ENCODE measurements at places on chromosomes 12 and 14. TPM values are rescaled to one million over a fixed set of nuclear protein-coding genes. Genes with fewer than 3 reads are reported as not detected.

SLC17A8 gene
- not detected for total RNA-seq

LRTM2 gene
- not detected for total RNA-seq

CLEC2A gene
- total RNA-seq = not detected

BIN2 gene
- 0.42 TPM for total RNA-seq

RPS6KA5 gene
- 3.8 TPM for total RNA-seq

CAPZA3 gene
- not detected for total RNA-seq

FOXA1 gene
- total RNA-seq = 191 TPM

DLK1 gene
- not detected for total RNA-seq

ACACB gene
- 4.8 TPM for total RNA-seq

RTL1 gene
- total RNA-seq = not detected

TAS2R9 gene
- total RNA-seq = not detected

DNA sequence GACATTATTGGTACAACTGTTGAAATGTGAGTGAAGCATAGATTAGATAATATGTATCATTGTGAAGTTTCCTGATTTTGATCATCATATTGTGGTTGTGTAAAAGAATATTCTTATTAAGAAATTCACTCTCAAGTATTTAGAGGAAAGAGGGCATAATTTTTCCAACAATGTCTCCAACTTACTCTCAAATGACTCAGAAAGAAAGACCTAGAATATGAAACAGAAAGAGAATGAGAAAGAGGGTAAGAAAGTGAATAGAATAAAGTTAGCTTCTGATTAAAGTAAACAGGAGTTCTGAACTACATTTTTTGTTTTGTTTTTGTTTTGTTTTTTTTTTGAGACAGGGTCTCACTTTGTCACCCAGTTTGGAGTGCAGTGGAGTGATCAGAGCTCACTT, 123.0 kb downstream of the CPNE8 start:
- DNase-seq = no peak

GRCh38 chr12:52796839-52797528, 1.1 kb upstream of the KRT3 start:
- DNase-seq = no peak

DNA sequence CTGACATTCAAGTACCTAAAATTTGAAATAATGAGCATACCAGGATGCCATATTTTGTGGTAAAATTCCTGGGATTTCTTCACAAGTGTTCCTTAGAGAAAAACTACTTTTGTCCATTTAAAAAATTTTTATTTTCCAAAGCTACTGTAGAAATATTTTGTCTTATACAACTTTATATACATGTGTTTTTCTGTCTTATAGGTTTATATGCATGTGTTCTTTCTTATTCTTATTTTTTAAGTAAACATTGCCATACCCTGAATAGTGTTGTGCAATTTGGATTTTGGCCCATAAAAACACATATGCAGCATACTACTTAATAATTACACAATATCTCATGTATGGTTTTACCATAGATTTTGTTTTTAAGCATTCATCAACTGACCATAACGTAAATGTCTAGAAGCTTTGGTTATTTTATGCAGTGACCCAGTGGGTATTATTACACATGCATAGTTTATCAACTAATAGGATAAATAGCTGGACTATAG, 1107.4 kb upstream of the SEL1L start:
- no peak for DNase-seq

DNA sequence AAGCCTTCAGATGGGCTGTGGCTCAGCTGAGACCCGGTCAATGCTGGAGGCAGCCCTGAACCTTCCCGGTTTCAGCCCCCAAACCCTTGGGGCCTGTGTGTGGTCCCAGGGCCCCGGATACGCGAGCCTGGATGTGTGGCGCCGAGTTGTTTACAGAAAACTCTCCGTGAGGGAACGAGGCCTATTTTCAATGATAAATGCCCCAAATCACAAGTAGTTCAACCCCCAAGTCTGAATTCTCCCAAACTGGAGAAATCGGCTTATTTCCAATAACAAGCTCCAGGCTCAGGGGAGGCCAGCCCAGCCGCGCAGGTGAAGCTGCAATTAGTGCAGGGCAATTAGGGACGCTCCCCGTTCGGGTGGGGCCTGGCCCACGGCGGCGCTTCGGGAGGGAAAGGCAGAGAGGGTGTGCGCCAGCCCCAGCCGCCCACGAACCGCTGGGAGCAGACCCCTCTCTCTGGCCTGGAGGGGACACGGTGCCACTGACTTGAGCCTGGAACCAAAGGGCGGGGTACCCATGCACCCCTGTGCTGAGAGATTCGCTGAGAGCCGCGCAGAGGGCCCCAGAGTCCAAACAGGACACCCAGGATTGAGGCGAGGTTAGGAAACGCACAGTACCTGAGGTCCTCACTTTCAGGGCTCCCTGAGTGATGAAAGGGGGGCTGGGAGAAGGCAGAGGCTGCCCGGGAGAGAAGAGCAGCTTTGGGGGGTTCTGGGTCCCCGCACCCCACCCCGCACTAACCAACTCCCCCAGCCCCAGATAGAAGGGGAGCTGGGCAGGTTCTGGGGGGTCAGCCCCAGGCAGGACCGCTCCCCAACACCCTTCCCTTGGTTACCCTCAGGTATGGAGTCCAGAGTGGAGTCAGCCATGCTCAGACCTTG, 14.2 kb upstream of the ANKRD9 start:
- no peak for DNase-seq

DNA sequence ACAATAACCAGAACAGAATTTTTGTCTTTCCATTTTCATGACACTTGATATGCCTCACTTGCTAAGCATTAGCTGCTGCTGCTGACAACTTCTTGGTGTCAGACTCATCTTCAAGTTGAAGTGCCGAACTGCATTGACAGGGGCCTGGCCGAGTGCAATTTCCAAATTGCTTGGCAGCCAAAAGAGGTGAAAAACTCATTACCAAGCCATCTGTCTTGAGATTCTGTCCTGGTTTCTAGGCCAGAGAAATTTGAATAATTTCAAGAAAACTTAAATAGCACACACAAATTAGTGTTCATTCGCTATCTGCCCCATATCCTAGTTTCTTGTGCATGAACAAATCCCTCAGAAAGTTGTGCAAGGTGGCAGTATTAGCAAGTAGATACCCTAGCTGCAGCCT, 165.3 kb upstream of the RASSF8 start:
- no peak for DNase-seq

DNA sequence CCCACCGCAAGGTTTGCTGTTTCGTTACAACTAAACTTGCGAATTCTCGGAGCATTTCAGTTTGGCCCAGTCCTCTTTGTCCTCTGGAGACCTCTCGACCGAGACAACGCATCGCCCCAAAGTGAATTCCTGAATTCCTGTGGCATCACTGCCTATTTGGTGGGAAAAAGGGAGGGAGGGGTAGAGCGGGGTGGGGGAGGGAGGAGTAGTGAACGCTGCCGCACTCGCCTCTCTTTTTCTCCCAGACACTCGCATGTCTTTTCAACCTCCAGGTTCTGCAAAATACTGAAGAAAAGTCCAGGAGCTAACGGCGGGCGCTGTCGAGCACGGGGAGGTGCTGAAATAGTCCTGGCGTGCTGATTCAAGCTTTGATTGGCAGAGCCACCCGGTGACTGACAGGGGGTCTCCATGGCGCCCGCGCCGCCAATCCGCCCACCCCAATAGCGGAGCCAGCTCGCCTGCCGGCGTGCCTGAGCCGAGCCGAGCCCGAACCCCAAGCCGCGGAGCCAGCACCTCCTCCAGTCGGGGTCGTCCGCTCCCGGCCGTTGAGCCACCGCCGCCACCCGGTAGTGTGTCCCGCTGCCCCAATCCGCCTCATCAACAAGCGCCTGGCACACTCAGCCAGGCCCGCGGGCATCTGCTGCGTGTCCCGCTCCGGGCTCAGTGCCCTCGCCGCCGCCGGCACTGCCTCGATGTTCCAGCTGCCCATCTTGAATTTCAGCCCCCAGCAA, at the start of gene SIX6:
Gene SIX6 (plus strand): TSS at position 440 of the 731 bp plus-strand sequence. CDS start 253 bp downstream, at position 693.
- DNase-seq = no peak

GRCh38 chr12:49964849-49965624, 3.4 kb downstream of the AQP5 start:
- no peak for DNase-seq

- peak; percentile 59 for DNase-seq
These were observed 33.8 kb downstream of the FBRSL1 start for GRCh38 chr12:132523576-132524331.

GRCh38 chr12:51323317-51323960, 535 bp downstream of the BIN2 start:
- no peak for DNase-seq

DNA sequence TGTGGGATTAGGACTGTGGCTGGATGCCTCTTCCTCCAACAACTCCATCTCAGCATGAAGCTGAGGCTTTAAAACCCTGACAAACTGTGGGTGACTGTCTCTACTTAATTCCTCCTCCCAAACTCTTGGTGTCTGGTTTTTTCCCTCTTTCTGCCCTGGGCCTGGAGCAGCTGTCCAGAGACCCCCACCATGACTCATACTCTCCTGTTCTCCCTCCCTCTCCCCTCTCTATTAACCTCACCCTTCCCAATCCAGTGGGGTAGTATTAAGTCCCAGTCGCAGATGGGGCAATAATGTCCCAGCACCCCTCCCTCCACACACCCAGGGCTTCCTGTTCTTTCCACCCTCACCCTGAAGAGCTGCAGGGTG, 2.0 kb upstream of the DNAJC14 start:
- DNase-seq = no peak

- DNase-seq = no peak
These were observed 80.9 kb upstream of the TSPAN11 start for GRCh38 chr12:30845676-30846075.

- no peak for DNase-seq
These were observed 4.8 kb downstream of the NR4A1 start for GRCh38 chr12:52055731-52056711.

DNA sequence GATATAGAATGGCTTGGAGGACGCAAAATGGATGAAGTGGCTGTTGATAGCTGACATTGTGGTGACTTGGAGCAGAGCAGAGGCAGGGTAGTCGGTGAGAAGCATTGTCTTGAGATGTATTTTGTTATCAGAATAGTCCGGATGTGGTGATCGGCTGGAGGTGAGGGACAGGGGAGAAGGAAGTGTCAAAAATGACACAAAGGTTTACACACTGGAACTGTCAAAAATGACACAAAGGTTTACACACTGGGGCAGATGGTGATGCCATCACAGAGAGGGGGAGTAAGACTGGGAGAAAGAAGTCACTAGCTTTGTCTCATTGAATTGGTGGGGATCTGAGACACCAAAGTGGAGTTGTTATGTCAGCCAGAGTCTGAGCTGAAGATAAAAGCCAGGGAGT, 30.1 kb downstream of the CDKL1 start:
- no peak for DNase-seq

- DNase-seq = no peak
These were observed 94.2 kb downstream of the ETV6 start for GRCh38 chr12:11743423-11744409.

DNA sequence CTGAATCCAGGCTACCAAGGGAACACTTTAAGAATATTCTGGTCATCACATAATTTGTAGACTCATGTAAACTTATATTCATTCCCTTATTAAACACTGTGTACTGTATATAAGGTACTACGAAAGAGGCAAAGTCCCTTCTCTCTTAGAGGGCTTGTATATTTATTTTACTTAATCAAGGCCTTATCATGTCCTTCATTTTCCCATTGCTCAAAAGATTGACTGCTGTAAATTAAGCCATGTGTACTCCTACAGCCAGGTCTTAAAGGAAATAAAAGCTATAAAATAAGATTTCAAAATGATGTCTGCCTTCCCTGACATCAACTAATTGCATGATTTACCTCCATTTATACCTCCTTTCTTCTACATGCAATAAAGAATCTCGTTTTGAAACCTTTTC, 5.0 kb downstream of the DENND5B start:
- DNase-seq = no peak

DNA sequence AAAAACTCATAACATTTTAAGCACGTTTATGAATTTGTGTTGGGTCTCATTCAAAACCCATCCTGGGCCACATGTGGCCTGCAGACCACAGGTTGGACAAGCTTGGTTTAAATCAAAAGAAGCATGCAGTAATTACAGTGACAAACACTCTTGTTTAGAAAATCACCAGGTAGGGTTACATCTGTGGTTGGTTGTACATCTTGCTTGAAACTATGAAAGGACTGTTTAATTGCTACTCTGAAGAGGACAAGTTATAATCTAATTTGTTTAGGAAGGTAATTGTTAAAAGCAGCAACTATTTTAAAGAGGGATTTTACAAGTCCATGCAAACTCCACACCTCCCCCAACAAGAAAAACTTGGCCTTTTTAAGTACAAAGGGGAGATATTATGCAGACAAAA, 4.0 kb downstream of the TRIP11 start:
- DNase-seq = no peak

DNA sequence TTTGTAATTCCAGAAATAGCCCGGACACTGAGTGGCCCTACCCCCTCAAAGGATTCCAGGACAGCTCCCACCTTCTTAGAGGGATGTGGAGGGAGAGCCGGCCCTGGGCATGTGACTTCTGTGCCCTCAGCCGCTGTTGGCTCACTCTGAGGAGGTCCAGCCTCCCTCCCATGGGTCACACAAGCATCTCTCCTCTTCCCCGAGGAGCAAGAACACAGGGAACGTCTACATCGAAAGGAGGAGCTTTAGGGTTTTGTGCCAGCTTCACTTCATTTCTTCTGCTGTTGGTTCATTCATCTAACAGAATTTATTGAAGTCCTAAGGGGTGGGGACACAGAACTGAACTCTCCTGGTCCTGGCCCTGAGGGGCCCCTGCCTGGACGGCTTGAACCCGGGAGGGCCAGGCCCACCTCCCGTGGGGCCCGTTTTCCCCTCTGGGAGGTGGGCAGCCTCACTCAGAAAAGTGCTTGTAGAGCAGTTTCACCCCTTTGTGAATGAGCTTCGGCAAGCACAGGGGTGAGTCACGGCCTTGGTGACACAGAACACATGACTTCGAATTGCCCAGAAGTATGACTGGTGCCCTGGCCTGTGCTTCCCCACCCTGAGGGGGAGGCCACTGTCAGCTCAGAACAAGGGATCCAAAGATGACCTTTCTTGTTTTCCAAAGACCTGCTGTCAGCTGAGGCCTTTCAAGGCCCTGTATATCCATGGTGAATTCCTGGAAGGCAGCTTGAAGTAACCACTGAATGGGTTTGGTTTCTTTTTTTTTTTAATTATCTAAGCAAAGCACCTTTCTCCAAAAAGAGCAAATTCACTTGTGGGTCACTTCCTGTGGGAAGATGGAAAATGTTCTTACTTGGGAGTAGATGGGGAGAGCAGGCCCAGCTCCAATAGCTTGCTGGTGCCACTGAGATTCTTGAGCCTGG, 39.2 kb downstream of the NFKBIA start:
- DNase-seq = peak; percentile 48

All from HT-29 (cell line).